Neural progenitor cell (in vitro differentiated cells): ENCODE measurements at places on chromosomes 5 and 9. TPM values are rescaled to one million over a fixed set of nuclear protein-coding genes. Genes with fewer than 3 reads are reported as not detected.

- DNase-seq = no peak
Measured at GRCh38 chr9:110802416-110803035, 133.9 kb downstream of the MUSK start.

DNA sequence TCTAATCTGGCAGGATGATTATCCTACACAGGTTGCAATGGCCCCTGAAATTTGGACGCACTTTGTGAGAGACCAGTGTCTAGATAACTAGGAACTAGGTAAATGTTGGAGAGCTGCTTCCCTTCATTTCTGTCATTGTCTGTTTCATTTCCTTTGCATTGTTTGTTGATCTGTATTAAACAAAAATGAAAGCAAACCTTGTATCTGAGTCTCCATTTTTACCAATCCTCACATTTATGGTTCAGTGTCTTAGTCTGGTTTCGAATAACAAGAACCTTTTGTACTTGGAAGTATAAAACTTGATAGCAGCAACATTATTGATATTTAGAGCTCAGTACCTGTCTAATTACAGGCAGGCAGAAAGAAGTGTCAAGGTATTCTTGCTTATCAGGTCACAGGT, 105.5 kb downstream of the MRPS30 start:
- DNase-seq = no peak

- no peak for DNase-seq
Measured at GRCh38 chr5:180668835-180669596, 19.6 kb upstream of the FLT4 start.

GRCh38 chr9:126681336-126681735, 67.6 kb downstream of the LMX1B start:
- DNase-seq = no peak

GRCh38 chr9:121564504-121565260, 65.0 kb upstream of the GGTA1 start:
- no peak for DNase-seq

DNA sequence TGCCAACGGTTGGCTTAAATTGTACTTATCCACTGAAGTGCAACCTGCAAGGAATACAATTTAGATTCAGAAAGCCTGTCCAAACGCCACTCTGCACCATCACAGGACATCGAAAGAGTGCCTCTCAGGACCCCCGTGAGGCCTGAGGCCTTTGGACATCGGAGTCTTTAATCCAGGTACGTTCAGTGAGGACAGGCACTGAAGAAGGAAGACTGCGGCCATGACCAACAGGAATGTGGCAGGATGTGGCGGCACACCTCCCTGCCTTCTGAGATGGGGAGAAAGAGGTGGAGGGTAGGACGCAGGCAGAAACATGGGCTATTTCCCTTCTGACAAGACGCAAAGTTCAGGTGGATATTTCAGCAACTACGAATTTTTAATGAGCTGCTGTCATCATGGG, 205.8 kb downstream of the FANCC start:
- no peak for DNase-seq

GRCh38 chr5:143338658-143339366, 64.7 kb downstream of the NR3C1 start:
- DNase-seq = no peak

- no peak for DNase-seq
Measured at GRCh38 chr5:33474931-33475499, 34.2 kb downstream of the TARS1 start.

GRCh38 chr5:74517700-74518099, 122.8 kb downstream of the ENC1 start:
- DNase-seq = no peak

DNA sequence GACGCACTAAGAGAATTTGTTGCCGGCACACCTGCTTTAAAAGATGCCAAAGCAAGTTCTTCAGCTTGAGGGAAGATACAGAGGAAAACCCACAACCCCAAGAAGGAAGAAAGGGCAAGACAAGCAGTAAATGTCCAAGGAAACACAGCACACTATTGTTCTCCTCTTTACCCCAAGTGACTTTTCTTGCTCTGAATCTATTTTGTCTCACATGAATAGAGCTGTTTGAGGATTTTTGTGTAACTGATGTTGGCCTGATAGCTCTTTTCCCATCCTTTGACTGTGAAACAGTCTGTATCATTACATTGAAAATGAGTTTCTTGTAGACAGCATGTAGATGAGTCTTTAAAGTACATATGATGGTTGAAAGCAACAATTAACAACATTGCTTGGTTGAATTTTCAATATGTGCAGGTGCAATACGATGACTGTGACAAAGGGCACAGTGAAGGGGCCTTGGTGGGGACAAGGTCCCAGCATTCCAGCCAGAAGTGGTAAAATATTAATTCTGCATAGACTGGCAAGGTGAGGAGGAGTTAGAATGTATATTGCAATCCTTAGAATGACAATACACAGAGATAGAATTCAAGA, 16.8 kb upstream of the CEP72 start:
- no peak for DNase-seq

- DNase-seq = no peak
Measured at GRCh38 chr5:138601444-138601843, 26.2 kb upstream of the HSPA9 start.

- no peak for DNase-seq
Measured at GRCh38 chr5:96794757-96795156, 13.0 kb downstream of the ERAP1 start.

GRCh38 chr9:73080110-73080694, 71.5 kb upstream of the ANXA1 start:
- peak; percentile 24 for DNase-seq

DNA sequence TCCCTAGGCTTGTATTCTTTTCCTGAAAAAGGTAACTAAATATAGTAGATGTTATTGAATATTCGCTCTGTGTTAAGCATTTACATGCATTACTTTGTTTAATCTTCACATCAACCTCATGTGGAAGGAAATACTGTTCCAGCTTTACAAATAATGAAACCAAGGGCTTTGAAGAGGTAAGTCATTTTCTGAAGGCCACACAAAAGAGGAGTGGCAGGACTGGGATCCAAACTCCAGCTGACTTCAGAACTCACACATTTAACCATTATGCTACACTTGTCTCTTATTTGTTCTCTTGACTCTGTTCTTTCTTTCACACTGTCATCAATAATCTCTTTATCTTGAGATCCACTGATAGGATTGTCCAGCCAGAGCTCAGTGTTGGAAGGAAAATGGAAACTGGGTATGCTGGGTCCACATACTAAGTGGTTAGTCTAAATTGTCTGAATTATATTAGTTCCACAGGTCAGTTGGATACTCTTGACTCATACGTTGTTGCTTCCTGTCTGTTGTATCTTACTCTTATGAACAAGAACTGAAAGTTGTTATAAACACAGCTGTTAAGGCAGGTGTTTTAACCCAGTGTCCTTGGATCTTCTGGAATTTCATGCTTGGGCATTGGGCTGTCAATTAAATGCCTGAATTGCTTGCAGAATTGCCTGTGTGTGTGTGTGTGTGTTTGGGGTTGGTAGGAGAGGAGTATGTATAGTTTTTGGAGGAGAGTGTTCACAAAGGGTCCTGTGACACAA, 65.6 kb downstream of the TLE4 start:
- DNase-seq = no peak

DNA sequence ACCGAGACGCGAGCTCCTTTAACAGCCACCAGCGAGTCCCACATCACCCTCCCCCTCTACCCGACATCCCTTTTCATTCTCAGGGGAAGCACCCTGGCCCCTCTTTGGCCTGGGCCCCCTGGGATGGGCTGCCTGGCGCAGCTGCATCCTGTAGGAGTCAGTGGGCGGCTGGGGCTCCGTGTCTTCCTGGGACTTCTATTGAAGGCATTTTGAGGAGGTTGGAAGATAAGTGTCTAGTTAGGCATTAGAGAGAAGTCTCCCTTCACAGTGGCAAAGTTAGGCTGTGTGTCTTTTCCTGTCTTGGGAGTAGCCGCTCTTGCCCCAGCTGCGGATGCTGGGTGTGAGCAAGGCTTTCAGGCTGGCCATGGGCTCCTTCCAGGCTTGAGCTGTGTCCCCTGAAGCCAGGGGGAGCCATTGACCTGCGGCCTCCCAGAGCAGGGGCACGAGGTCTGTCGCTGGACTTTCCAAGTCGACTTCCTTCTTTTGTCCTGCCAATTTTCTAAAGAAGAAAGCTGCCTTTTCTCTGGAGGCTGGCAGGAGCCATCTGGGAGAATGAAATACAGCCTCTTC, 18.6 kb upstream of the NKD2 start:
- peak; percentile 85 for DNase-seq

DNA sequence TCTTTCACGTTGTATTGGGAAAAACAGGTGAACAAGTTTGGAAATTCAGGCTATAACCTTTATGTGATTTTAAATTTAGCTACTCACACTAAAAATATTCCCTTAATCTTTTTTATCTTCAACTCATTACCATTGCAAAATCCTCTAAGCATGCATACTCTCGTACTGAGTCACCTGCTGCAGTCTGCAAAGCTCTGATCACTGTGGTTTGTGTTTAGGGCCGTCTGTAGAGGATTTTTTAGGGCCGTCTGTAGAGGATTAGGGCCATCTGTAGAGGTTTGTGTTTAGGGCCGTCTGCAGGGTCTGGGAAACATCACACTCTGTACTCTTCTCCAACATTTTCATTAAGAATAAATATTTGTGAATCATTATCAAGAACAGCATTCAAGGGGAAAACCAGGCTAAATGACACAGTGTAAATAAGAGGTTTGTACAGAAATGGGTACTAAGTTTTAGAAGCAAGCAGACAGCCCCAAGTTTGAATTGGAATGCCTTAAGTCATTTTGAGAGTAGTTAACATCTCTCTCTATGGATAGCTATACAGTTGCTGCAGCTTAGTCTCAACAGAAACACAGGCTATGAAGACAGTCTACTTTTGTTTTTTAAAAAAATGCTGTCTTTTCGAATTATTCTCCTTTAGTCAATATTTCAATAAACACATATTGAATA, 155.0 kb upstream of the TSLP start:
- peak; percentile 23 for DNase-seq

The ELOVL7 gene
- total RNA-seq = 2.1 and 5.5 TPM in 2 replicates

The ENTPD8 gene
- total RNA-seq = not detected in 2 replicates

The ANXA2R gene
- total RNA-seq = 0.17 and 0.74 TPM in 2 replicates

The SPINK1 gene
- total RNA-seq = not detected in 2 replicates

The NPR2 gene
- total RNA-seq = 5.6 and 8.6 TPM in 2 replicates

The SMIM33 gene
- not detected in 2 replicates for total RNA-seq

The ZDHHC11 gene
- 0.92 and 9.5 TPM in 2 replicates for total RNA-seq

The SPINK5 gene
- 13.7 and 18.1 TPM in 2 replicates for total RNA-seq

The SHISAL2B gene
- 10.4 and 17.8 TPM in 2 replicates for total RNA-seq

The TEK gene
- total RNA-seq = 12.3 and 14.6 TPM in 2 replicates
